Small intestine (tissue), 16 donors: ENCODE measurements at places on chromosomes 7 and 10. TPM values are rescaled to one million over a fixed set of nuclear protein-coding genes. Genes with fewer than 3 reads are reported as not detected.

The TAS2R3 gene
- not detected for polyA plus RNA-seq

The NEUROG3 gene
- polyA plus RNA-seq: 0.81 TPM

The SEPTIN7 gene
- 80.1 TPM for polyA plus RNA-seq

The OR6B1 gene
- not detected for polyA plus RNA-seq

The RARRES2 gene
- 109 TPM for polyA plus RNA-seq

The WNT2 gene
- polyA plus RNA-seq: not detected

The PHYHIPL gene
- 19.7 TPM for polyA plus RNA-seq

The DTX2 gene
- polyA plus RNA-seq: 32.4 TPM

The MXI1 gene
- polyA plus RNA-seq: 12.0 TPM

The TMEM229A gene
- polyA plus RNA-seq: 1.6 TPM

The MAT1A gene
- not detected for polyA plus RNA-seq

DNA sequence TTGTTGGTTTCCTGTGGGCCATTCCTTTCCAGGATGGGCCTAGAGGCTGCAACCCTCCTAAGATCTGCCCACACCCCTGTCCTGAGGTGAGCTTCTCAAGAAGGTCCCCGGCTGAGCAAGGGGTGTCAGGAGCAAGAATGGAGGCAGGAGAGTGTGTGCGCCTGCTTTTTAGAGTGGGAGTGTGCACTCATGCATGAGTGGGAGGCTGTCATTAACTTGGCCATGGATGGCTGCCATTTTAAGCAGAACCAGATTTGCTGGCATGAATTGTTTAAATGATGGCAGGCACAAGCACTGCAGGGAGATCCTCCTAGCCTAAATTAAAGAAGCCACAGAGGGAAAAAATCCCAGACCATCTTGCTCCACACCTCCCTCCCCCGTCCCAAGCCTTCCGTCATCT lies 2.9 kb upstream of the SGPL1 start:
- no peaks in the 10 kb centered on the region for H3K36me3 ChIP-seq
- no peak overlapping the region for H3K27ac ChIP-seq
- H3K4me1 ChIP-seq: peaks cover 10% of the 10 kb centered on the region
- DNase-seq: no peak

DNA sequence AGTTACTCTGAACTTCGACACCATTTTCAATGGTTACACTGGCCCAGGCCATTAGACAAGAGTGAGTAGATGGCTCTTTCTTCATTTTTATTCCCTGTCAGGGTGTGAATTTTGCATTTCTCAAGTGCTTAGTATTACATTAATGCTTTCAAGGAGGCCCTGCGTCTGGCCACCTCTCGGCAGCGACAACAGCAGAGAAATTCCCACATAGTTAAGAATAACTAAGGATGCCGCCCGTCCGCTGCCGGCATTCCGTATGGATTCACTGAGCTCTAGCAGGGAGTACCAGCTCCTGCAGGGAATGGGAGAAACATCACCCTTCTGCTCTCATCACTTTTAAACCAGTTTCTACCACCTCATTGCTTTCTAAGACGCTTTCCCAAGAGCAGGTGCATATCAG lies 153.6 kb downstream of the TCERG1L start:
- H3K27ac ChIP-seq: no peak overlapping the region
- H3K36me3 ChIP-seq: no peaks in the 10 kb centered on the region
- no peaks in the 10 kb centered on the region for H3K27me3 ChIP-seq
- no peak for DNase-seq
- H3K4me1 ChIP-seq: no peaks in the 10 kb centered on the region
- no peak overlapping the region for H3K4me3 ChIP-seq

DNA sequence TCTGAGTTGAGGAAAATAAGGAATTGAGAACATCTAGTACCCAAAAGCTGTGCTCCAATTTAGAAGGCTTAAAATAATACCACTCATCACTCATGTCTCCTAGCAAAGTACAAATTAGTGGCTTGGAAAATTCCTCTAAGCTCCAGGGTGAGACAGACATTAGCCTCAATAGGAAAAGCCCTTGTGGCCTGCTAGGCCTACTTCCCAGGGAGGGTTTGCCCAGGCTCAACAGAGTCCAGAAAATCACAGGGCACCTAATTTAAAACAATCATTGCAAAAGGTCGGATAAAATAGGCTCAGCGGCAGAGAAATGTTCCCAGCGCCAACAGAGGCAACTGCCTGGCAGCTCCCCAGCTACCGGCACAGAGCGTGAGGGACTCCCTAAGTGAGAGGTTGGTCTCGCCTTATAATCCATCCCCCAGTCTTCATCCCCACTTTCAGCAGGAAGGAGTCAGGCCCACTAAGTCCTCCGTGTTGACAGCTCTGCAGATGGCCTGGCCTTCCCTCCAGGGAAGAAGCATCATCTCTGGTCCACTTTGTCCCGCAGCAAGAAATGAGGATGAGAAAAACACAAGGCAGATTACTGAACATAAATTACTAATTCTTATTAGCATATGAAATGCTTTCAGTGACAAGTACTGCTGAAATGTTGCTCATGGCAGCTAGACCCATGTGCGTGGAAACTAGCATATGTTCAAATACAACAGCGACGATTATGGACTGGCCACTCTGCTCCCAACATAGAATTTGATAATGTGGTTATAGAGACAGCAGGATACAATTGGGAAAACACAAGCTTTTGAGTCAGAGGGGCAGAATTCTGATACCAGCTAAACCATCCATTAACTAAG lies 1177.7 kb upstream of the AUTS2 start:
- no peak overlapping the region for H3K27ac ChIP-seq
- no peaks in the 10 kb centered on the region for H3K27me3 ChIP-seq
- no peaks in the 10 kb centered on the region for H3K4me1 ChIP-seq
- H3K36me3 ChIP-seq: no peaks in the 10 kb centered on the region
- no peak overlapping the region for H3K4me3 ChIP-seq
- DNase-seq: no peak

GRCh38 chr10:103793920-103794883 lies 61.2 kb downstream of the SH3PXD2A start:
- peak; percentile 96 for DNase-seq
- H3K27me3 ChIP-seq: no peaks in the 10 kb centered on the region
- H3K27ac ChIP-seq: peak overlapping the region; percentile 87
- H3K4me1 ChIP-seq: peaks cover 4% of the 10 kb centered on the region

GRCh38 chr7:93902777-93903423 lies 3.5 kb upstream of the GNGT1 start:
- no peaks in the 10 kb centered on the region for H3K36me3 ChIP-seq
- no peak overlapping the region for H3K4me3 ChIP-seq
- peak; percentile 31 for DNase-seq
- H3K4me1 ChIP-seq: no peaks in the 10 kb centered on the region

DNA sequence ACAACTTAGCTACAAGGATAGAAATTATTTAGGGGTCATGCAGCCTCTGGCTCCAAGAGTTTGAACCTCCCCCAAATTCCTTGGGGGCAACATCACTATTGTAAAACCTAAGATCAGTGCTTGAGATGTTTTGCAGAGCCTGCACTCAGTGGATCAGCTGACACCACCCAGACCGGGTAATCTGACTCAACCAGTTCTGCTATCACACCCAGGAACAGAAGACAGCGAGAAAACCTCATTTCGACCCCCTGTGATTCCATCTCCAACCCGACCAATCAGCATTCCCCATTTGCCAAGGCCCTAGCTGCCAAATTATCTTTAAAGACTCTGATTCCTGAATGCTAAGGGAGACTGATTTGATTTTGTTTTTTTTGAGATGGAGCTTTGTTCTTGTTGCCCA lies 5.2 kb downstream of the TACR2 start:
- H3K36me3 ChIP-seq: no peaks in the 10 kb centered on the region
- H3K27ac ChIP-seq: no peak overlapping the region
- no peaks in the 10 kb centered on the region for H3K4me1 ChIP-seq
- H3K27me3 ChIP-seq: no peaks in the 10 kb centered on the region

DNA sequence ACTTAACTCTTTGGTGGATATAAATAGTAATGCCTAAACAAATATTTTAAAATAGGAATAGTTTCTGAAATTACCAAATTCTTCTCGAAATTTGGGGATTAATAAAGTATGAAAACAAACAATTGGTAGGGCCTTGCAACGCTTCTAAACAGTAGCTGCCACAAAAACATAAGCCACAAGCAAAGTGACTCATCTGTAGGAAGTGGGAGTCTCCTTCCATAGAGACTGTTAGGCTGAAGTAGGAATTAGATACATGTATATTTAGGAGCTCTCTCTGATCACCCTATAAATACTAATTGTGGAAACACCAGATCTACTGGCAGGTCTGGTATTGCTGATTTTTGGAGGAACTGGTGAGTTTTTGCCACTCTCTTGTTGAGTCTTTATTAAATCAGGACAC lies 5.7 kb upstream of the LMOD2 start:
- H3K4me1 ChIP-seq: no peaks in the 10 kb centered on the region
- no peaks in the 10 kb centered on the region for H3K36me3 ChIP-seq
- no peak for DNase-seq

- H3K36me3 ChIP-seq: no peaks in the 10 kb centered on the region
- no peak for DNase-seq
- H3K27ac ChIP-seq: no peak overlapping the region
- no peak overlapping the region for H3K4me3 ChIP-seq
- no peaks in the 10 kb centered on the region for H3K4me1 ChIP-seq
Observed at GRCh38 chr7:36599645-36600313, 124.5 kb downstream of the AOAH start.

GRCh38 chr7:95322396-95322795 lies 1.9 kb downstream of the PON1 start:
- H3K36me3 ChIP-seq: no peaks in the 10 kb centered on the region
- no peak overlapping the region for H3K4me3 ChIP-seq
- peaks cover 2% of the 10 kb centered on the region for H3K4me1 ChIP-seq
- H3K27ac ChIP-seq: no peak overlapping the region
- peaks cover 9% of the 10 kb centered on the region for H3K27me3 ChIP-seq

- H3K4me1 ChIP-seq: no peaks in the 10 kb centered on the region
- no peak overlapping the region for H3K4me3 ChIP-seq
- H3K27ac ChIP-seq: no peak overlapping the region
Observed at GRCh38 chr7:132546366-132547127, 29.7 kb downstream of the PLXNA4 start.

DNA sequence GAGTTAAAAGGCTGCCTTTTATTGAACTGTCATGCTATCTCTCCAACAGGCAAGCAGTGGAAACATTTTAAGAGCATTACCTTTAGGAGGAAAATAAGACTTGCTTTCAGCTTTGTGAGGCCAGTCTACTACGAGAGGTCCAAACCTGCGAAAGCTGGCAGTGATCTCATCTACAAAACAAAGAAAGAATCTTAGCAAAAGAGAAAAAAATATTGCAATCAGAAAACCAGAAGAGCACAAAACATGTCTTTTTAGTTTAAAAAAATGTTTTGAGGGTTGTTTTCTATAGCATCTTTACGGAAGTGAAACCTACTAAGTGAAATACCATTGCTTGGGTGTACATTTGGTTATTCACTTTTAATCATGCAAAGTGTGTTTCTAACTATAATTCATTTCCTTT lies 147.9 kb downstream of the CPEB3 start:
- H3K4me3 ChIP-seq: no peak overlapping the region
- no peaks in the 10 kb centered on the region for H3K27me3 ChIP-seq
- DNase-seq: no peak
- peaks cover 3% of the 10 kb centered on the region for H3K36me3 ChIP-seq
- no peak overlapping the region for H3K27ac ChIP-seq
- no peaks in the 10 kb centered on the region for H3K4me1 ChIP-seq

DNA sequence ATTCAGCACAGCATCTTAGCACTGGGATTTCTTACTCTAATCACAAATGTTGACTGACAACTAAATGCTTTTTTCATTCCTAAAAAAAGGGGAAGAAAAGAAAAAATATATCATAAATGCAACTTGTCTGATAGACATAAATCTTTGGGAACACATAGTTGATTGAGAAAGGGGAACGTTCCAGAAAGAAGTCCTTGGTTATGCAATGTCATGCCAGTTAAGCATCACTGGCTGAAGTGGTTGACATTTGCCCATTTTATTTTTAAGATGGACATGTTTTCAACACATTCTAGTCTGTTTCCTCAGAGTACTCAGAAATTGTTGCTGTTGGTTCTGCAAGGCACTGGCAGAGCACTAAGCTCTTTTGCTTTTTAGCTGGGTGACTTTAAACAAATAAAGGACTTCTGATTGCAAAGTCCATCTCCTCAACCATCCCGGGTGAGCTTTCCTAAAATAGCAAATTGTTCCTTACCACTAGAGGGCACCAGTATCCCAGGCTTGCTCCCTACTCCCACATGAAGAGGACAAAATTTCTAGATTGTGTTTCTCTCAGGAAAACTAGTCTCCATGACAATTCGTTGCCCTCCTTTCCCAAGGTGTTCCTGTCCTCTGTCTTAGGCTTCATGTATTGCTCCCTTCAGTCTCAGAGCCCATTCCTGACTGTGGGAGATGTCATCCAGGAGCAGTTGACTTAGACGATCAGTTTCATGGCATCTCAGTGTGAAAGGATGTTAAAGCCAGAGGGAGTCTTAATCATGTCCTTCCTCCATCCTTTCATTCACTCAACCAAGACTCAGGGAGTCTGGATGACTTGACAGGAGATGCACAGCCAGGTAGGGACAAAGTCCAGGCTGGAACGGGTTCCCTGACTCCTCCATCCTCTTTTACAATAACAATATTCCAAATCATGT lies 23.9 kb downstream of the OPALIN start:
- DNase-seq: peak; percentile 77
- no peaks in the 10 kb centered on the region for H3K27me3 ChIP-seq
- H3K4me3 ChIP-seq: no peak overlapping the region
- no peak overlapping the region for H3K27ac ChIP-seq

GRCh38 chr7:158543840-158544239 lies 43.8 kb downstream of the PTPRN2 start:
- H3K4me1 ChIP-seq: no peaks in the 10 kb centered on the region
- no peaks in the 10 kb centered on the region for H3K27me3 ChIP-seq
- H3K27ac ChIP-seq: no peak overlapping the region

- no peak overlapping the region for H3K4me3 ChIP-seq
- no peaks in the 10 kb centered on the region for H3K4me1 ChIP-seq
- no peaks in the 10 kb centered on the region for H3K36me3 ChIP-seq
- H3K27ac ChIP-seq: no peak overlapping the region
- no peak for DNase-seq
- peaks cover 6% of the 10 kb centered on the region for H3K27me3 ChIP-seq
Observed at GRCh38 chr10:126420567-126421300, 32.5 kb upstream of the ADAM12 start.

DNA sequence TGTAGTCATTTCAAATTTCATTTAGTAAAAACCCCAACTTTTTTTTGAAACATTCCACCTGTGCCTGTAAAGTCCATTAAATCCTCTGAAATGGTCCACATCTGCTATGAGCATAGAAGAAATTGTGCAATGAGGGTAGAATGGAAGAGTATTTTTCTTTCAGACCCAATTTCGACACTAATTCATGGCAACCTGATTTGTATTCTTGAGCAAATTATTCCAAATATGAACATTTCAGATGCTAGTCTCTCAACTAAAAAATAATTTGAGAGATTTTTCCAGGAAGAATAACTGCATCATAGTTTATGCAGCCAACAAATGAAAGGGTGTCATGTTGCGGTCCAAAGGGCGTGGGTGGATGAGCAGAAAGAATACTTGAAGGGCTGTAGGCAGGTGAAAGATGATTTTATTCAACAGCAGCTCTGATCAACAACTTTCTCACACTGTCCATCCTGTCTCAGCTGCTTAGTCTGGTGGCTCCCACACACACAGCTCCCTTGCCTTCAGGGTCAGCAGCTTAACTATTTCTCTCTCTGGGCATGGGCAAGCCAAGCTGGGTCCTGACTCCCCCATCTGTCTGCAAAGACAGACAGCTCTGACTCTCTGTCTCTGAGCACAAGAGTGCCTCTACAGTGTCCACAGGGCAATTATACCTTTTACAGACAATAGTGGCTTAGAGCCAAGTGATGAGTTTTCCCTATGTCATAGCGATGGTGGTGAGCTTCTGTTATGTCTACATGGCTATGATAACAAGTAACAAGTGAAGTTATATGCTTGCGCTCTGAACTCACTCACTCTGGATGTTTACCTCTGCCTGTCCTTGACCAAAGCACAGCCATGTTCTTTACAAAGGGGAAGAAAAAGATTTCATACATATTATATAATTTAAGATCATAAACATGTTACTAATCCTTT lies 11.5 kb downstream of the STEAP2 start:
- H3K27me3 ChIP-seq: no peaks in the 10 kb centered on the region
- H3K27ac ChIP-seq: no peak overlapping the region
- no peak for DNase-seq
- no peak overlapping the region for H3K4me3 ChIP-seq
- H3K36me3 ChIP-seq: no peaks in the 10 kb centered on the region
